ENCODE measurements at places on chromosomes 1 and 21. TPM values are rescaled to one million over a fixed set of nuclear protein-coding genes. Genes with fewer than 3 reads are reported as not detected.

The OR2M3 gene
- not detected for total RNA-seq

The TTC34 gene
- total RNA-seq = 2.3 TPM

The GNAI3 gene
- total RNA-seq = 10.0 TPM

The BACE2 gene
- total RNA-seq = 1.9 TPM

The KCND3 gene
- total RNA-seq = not detected

The RHOU gene
- 8.8 TPM for total RNA-seq

The SF3B4 gene
- 112 TPM for total RNA-seq

The LRRC71 gene
- total RNA-seq = not detected

The ZP4 gene
- total RNA-seq = not detected

The BTBD19 gene
- 11.9 TPM for total RNA-seq

The EXTL1 gene
- total RNA-seq = not detected

The ERICH3 gene
- total RNA-seq = not detected

All from T-helper 1 cell treated with Interleukin-12 subunit alpha and Interleukin-12 subunit beta and Interleukin-4 antibody, amounts not matched to agents 30 ng/mL and 1 ng/mL, for 36 hours (primary cell).